IMR-90 (cell line): ENCODE measurements at places on chromosomes 3 and 15. TPM values are rescaled to one million over a fixed set of nuclear protein-coding genes. Genes with fewer than 3 reads are reported as not detected.
A peak's percentile ranks its signal among the peaks of the same experiment; 100 is the strongest.

GRCh38 chr15:56749982-56750381, 16.7 kb upstream of the ZNF280D start:
- peak; percentile 43 for DNase-seq

- DNase-seq = peak; percentile 15
Measured at GRCh38 chr3:9704347-9705322, 1.0 kb downstream of the CPNE9 start.

Gene LINGO1
- not detected in 2 replicates for total RNA-seq

DNA sequence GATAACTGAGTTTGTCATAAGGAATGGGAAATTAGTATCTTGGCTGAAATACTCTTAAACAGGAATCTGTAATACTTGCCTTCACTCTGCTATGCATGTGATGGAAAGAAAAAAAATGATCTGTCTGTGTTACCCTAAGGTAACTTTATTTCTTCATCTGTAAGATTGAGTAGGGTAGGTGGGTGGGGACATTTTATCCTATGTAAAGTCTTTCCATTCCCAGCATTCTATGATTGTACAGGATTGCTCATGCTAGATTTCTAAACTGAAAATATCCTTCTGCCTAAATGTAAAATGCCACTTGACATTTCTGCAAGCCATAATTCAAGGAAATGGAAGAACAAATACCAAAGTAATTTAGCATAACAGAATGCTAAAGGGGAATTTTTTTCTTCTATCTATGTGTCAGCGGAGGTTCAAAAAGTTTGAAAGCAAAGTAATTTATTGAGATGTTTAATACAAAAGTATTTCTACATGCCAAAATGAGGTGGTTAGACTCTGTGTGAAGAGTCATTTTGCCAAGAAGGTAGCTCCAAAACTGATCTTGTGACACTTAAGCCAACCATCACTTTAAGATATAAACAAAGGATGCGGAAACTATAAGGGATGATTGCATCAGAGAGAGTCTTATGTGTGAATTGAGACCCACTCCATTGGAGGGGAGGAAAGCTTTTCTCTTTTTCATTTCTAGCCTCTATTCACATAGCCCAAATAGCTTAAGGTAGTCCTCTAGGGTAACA, 46.6 kb upstream of the SERPINI2 start:
- DNase-seq = no peak

- DNase-seq = no peak
Measured at GRCh38 chr15:40061212-40061901, 22.4 kb upstream of the SRP14 start.

Gene SLCO2A1
- under 0.01 TPM in 2 replicates for total RNA-seq
